ENCODE measurements at places on chromosomes 2 and 18. TPM values are rescaled to one million over a fixed set of nuclear protein-coding genes. Genes with fewer than 3 reads are reported as not detected.
A peak's percentile ranks its signal among the peaks of the same experiment; 100 is the strongest.

DNA sequence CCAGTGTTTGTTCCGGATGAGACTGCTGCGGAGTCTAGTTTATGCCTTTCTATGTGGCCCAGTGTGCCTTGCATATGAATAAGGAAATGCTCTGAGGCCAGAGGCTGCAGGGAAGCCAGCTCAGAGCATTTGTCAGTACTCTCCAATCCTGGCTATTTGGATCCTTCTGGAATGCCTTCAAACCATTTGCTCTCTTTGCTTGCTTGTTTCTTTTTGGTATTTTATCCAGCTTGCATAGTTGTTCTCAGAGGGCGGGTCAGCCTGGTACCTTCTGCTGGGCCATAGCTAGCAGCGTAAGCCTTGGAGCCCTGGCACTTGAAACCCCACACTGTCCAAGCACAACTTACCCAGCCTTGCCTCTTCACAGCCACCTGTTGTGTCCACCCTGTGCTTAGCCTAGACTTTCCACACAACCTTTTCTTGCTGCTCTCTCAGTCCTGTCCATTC, 20.5 kb downstream of the CENPO start:
- no peak overlapping the region for H3K4me3 ChIP-seq
- H3K27ac ChIP-seq = no peak overlapping the region
- H3K36me3 ChIP-seq = no peaks in the 10 kb centered on the region
- peak; percentile 7 for DNase-seq
- no peaks in the 10 kb centered on the region for H3K4me1 ChIP-seq
- H3K27me3 ChIP-seq = no peaks in the 10 kb centered on the region

DNA sequence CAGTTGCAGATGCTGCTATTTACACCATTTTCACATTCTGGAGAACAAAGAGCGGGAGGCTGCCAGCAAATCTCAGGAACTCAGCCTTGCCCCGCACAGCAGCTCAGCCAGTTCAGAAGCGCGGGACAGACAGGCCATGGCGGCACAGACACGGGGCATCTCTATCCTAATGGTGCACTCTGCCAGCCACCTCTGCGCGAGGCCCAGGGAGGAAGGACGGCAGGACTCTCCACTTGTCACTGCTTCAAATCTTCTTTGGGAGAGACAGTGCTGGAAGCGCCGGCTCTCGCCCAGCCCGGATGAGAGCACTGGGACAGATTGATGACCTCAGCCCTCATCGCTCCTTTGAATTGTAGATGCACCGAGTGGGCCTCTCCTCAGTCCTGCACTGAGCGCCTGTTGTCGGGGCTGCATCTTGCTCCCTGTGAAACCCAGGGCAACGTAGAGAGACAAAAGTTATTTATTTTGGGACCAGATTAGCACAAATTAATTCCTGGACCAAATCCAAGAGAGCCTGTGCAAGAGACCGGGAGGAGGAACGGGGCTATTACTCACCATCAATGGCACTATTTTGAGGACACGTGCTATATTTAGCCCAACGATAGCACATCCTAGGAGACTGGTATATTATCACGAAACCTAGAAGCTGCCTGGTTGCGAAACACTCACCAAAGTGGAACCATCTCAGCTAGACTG, 211.4 kb upstream of the SMIM21 start:
- H3K27ac ChIP-seq = no peak overlapping the region
- H3K4me3 ChIP-seq = peak overlapping the region; percentile 17
- no peak for DNase-seq

DNA sequence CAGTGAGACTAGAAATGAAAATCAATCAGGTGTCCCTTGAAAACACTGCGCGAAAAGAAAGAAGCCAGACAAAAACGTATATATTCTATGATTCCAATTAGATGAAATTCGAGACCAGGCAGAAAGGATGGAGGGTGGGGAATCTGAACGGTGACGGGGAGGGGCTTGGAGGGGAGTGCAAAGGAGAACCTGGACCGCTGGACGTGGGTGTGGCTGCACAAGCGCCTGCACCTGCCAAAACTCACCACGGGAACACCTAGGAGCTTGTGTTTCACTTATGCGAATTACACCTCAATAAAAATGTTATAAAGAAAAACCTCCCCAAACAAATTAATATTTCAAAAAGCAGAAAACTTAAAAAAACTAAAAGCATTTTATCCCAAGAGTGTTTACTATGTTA, 21.9 kb downstream of the THAP4 start:
- no peak overlapping the region for H3K27ac ChIP-seq
- DNase-seq = no peak
- peaks cover 6% of the 10 kb centered on the region for H3K4me1 ChIP-seq

DNA sequence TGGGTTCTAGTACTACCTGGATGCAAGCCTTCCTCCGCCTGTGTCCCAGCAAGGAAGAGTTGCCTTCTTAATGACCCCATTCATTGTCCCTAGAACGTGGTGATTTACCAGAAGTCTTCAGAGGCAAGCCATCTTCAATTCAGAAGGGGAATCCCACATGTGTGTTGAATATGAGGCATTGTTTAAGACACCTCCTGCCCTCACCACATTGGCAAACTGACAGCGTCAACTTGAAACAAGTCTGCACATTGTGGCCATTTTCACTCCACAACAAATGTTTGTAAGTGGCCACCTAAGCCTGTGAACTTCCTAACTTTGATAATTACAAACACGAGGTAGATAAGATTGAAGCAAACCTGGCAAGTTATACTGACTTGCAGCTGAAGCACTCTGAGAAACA, 83.7 kb downstream of the TCF7L1 start:
- H3K27me3 ChIP-seq = no peaks in the 10 kb centered on the region
- no peaks in the 10 kb centered on the region for H3K36me3 ChIP-seq
- H3K4me1 ChIP-seq = peaks cover 18% of the 10 kb centered on the region
- no peak for DNase-seq
- H3K27ac ChIP-seq = peak overlapping the region; percentile 91

- no peak for DNase-seq
- H3K4me3 ChIP-seq = no peak overlapping the region
Observed at GRCh38 chr2:168416555-168416954, 39.5 kb upstream of the CERS6 start.

- H3K27me3 ChIP-seq = no peaks in the 10 kb centered on the region
- peak within 1 kb of the TSS; percentile 82 for H3K4me3 ChIP-seq
- H3K4me1 ChIP-seq = peaks cover 12% of the 10 kb centered on the region
- H3K36me3 ChIP-seq = no peaks in the 10 kb centered on the region
Observed at GRCh38 chr2:219245148-219245898, at the start of the genes GLB1L and STK16. TSS of gene GLB1L (minus strand) at chr2:219245444. CDS start at chr2:219243573, 1,871 bp downstream. TSS of gene STK16 (plus strand) at chr2:219245479. CDS start at chr2:219246000, 521 bp downstream.

The NFATC1 gene
- total RNA-seq = 18.0 TPM

The CD8B2 gene
- under 0.01 TPM for total RNA-seq

The GYPC gene
- 61.6 TPM for total RNA-seq

The SANBR gene
- total RNA-seq = 7.0 TPM

The SCN2A gene
- 2.2 TPM for total RNA-seq
